CD4-positive, alpha-beta T cell treated with Interleukin-1 beta for 1 hour (primary cell): ENCODE measurements at places on chromosomes 11 and 22.
A peak's percentile ranks its signal among the peaks of the same experiment; 100 is the strongest.

DNA sequence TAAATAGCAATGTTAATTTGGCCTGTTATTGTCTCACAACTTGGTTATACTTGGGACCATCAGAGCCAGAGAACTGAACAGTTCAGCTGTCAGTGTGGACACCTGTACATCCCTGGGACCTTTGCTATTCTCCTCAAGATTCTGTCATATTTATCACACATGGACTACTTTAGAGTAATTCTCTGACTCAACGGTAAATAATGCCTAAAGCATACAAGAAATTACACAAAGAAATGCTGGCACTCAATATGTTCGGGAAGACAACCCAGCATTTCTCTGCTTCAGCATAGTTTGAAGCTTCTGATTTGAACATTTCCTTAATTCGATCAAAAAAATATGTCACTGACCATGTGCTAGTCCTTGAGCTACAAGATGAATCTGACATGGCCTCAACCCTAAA lies 34.6 kb upstream of the MMP13 start:
- DNase-seq, result no peak

DNA sequence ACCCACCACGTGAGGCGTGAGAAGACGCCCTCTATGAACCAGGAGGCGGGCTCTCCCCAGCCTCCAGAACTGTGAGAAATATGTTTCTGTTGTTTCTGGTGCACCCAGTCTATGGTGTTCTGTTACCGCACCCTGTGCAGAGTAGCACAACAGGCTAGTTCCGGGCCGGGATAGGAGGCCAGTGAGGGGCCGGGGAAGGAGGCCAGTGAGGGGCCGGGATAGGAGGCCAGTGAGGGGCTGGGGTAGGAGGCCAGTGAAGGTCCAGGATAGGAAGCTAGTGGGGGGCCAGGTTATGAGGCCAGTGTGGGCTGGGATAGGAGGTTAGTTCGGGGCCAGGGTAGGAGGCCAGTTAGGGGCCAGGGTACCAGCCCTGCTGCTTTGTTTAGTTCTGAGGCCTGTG lies 204.6 kb downstream of the BARX2 start:
- no peak for DNase-seq

DNA sequence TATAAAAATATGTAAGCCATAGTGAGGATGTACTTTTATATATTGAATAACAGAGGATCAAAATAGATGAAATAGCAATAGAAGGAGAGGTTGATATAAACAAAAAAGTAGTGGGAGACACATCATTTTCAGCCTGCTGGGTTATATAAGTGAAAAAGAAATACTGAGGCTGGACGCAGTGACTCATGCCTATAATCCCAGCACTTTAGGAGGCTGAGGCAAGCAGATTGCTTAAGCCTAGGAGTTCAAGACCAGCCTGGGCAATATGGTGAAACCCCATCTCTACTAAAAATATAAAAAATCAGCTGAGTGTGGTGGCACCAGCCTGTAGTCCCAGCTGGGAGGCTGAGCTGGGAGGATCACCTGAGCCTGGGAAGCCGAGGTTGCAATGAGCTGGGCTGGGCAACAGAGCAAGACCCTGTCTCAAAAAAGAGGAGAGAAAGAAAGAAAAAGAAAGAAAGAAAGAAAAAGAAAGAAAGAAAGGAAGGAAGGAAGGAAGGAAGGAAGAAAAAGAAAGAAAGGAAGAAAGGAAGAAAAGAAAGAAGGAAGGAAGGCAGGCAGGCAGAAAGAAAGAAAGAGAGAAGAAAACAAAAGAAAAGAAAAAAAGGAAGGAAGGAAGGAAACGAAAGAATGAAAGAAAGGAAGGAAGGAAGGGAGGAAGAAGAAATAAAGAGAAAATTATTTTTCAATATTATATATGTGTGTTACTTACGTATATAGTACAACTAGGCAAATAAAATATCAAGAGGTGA lies 7.0 kb upstream of the P2RY2 start:
- no peak for DNase-seq

DNA sequence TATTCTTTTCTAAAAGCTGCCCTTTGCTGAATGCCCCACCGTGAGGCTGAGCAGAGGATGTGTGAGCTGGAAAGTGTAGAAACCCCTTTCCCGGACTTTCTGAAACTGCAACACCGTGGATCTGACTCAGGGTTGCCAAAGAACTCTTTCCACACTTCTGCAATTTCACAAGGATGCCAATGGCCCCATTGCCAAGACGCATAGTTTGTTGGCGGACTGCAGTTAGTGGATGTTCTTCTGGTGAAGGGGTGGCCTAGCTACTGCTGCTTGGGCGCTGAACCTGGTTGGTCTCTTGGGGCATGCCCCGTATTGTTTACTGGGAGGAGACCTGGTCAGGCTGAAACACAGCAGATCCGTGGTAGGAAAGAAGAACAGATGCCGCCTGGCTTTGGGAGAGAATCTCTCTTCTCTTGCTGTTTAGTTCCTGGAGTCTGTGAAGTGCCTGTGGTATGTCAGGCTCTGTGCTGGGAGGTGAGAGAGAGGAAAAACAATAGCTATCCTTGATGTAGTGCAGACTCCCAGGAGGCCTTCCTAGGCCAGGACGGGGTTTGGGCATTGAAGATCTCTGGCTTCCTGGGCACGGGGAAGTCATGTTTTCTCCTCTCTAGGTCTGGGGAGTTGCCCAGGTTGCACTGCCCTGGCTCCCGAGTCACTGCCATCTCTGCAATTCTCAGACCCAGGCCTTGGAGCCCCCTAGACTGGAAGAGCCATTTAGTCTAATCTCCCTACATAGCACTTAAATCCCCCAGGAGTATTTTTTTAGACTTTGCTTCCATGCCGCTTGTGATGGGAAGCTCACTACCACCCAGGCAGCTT lies 26.9 kb downstream of the CD82 start:
- DNase-seq, result peak; percentile 60

DNA sequence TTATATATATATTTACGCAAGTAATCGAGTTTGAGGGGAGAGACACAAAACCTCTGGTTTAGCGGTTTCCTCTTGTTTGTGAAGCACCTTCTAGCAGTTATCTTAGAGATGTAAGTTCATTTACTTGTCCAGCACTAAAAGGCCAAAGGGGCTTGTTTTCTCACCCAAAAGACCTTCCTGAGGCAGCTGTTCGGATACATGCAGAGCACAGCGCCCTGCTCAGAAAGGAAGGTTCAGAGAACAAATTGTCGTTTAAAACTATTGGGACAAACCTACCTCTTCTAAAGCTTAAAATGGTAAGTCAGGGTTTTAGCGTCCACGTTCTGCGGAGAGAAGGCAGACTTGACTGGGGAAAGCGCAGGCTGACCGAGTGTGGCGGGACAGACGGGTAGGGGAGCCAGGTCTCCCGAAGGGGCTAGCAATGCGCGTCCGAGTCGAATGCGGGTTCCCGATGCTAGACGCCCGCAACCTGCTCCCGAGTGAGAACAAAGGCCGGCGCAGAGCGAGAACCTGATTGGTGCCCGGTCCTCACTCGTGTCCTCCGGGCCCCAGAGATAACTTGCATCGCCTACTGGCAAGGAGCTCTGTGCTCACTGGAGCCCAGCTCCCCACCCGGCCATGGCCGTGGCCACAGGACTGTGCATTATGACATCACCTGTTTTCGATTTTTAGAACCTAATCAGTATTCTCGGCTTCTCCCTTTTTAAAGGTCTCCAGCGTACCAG lies 1.0 kb upstream of the SESN3 start:
- peak; percentile 76 for DNase-seq

- no peak for DNase-seq
Observed at GRCh38 chr22:29269230-29269604, 1.1 kb downstream of the EWSR1 start.

DNA sequence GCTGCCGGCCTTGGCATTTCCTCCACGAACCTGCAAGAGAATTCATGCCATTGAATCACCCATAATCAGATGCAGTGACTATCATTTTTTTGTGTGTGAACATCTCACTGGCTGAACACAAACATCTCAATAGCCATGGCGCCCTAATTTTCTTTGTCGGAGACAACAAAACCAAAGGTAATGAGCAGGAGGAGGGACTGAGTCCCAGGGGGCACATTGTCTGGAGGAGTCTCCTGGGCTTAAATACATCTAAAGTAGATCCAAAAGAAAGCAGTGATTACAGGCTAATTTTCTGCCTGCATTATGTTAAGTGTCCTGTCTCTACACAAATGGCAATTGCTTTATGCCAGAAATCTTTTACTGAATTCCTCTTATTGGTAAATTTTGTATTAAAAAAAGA lies 113.5 kb downstream of the NTM start:
- no peak for DNase-seq

DNA sequence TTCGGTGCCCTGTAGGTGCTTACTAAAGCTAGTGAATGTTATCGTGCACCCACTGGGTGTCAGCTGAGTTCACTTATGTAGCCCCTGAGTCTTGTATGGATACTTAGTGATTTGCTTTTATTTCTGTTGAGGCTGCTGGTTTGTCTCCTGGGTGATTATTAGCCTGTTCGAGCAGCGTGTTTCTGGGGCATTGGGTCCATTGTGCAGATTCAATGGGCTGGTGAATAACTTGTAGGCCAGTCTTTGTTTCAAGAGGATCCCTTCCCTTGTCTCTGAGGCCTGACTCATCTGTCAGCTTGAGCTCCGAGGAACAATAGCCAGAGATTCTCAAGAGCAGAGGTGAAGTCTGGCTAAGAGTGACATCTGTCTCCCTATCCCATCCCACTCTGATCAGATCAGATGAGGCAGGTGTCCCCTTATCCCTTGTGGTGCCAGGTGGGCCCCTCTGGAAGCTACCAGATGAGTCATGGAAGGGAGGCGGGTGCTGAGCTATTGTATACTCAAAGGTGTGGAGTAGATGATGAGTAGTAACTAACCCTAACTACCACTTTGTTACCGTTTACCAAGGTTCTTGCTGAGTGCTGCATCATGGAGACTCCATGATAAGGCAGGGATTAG lies 3.7 kb downstream of the MIAT start:
- DNase-seq, result no peak

DNA sequence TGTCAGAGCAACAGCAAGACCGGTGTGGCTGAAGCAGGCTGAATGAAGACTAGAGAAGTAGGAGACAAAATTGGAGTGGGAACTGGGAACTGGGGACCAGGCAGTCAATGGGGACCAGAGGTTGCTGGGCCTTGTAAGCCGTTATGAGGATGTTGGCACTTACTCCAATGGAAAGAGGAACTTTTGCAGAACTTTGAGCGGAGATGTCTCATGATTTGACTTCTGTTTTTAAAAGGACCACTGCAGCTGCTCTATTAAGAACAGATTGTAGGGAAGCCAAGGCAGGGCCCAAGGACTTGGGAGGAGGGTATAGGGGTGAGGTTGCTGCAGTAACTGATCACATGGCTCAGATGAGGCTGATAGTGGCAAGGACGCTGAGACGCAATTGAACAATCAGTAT lies 34.2 kb downstream of the IL18 start:
- DNase-seq, result peak; percentile 2

DNA sequence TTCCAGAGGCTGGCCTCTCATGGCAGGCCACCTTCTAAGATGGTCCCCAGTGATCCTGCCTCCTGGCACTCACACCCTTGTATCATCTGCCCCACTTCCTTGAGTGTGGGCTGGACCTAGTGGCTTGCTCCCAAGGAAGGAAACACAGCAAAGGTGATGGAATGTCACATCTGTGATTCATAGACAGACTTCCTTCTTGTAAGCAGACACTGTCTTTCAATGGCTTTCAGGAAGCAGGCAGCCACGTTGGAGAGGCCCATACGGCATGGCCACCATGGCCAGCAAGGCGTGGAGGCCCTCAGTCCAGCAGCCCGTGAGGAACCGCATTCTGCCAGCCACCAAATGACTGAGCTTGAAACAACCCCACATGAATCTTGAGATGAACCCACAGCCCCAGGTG lies 11.3 kb downstream of the LMO1 start:
- no peak for DNase-seq

- DNase-seq, result peak; percentile 40
Observed at GRCh38 chr11:6646918-6647679, 8.5 kb downstream of the DCHS1 start.

GRCh38 chr11:31492320-31492913 lies 17.0 kb downstream of the IMMP1L start:
- DNase-seq, result no peak

DNA sequence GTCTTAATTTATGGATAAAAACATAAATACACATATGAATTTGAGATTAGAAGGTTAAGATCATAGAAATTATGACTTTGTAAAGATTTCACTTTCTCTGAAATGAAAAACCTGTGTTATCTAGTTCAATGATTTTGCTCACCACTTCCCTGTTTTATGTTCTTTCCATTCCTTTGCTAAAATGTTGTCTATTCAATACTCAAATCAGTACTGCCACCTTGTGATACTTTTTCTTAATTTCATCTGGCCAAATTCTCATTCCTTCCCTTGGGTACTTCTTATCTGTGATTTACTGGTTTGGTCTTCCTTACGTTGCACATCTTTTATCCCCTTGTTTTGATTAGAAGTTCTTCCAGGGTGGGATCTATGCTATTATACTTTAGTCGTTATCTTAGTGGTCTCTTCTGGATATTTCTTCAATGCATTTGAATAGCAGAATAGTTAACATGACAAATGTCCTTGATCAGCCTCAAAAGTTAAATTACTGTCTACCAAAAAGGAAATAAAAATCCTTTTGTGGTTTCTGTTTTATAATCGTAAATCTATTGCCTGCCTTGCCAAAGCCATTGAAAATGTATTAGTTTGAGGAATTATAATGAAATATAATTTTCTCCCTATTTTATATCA lies 197.0 kb downstream of the PGR start:
- DNase-seq, result no peak

DNA sequence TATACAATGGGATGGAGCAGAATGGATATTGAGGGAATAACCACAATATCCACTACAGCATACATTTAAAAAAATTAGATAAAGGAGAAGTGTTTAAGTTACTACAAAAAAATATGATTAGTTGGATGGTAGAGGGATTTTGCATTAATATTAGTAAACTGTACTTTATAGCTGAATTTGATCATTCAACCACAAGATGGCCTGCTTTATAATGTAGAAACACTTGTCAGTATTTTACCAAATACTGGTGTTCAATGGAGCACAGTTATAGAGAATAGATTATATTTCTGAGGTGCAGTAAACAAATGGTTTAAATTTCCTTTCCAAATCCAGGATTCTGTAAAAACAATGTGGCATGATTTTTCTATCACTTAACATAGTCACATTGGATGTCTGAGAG lies 818.8 kb upstream of the CHORDC1 start:
- DNase-seq, result no peak

GRCh38 chr22:49260681-49261580 lies 566.7 kb downstream of the BRD1 start:
- no peak for DNase-seq

DNA sequence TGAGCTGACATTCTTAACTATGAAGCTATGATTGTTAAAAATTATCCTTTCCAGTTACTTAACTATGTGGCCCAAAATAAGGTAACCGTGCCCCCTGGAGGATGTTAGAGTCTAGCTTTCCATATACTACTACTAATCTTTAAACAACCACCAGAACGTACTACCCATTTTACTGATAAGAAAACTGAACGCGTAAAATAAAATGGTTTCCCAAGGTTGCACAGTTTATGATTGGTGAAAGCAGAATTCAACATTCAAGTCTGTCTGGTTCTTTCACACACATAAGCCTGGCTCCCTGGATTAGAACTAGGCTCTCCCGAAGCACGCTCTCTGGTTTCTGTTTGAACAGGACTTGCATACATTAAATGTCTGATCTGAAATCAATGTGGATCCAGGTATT lies 437.8 kb upstream of the CCDC90B start:
- DNase-seq, result no peak
